ENCODE measurements at places on chromosomes 2 and 18.

GRCh38 chr2:60118061-60118460 lies 435.4 kb downstream of the BCL11A start:
- DNase-seq, result no peak

DNA sequence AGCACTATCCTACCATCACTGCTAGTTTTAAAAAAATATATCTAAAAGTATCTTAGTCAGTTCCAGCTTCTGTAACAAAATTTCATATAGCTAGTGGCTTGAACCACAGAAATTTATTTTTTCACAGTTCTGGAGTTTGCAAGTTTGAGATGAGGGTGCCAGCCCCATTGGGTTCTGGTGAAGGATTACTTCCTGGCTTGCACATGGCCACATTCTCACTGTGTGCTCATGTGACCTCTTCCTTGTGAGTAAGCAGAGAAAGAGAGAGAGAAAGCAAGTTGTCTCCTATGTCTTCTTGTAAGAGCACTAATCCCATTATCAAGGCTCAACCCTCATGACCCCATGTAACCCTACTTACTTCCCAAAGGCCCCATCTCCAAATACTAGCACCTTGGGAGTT lies 158.9 kb downstream of the DOK6 start:
- no peak for DNase-seq

- DNase-seq, result no peak
These were observed 162.7 kb downstream of the EIPR1 start for GRCh38 chr2:3214806-3215404.

DNA sequence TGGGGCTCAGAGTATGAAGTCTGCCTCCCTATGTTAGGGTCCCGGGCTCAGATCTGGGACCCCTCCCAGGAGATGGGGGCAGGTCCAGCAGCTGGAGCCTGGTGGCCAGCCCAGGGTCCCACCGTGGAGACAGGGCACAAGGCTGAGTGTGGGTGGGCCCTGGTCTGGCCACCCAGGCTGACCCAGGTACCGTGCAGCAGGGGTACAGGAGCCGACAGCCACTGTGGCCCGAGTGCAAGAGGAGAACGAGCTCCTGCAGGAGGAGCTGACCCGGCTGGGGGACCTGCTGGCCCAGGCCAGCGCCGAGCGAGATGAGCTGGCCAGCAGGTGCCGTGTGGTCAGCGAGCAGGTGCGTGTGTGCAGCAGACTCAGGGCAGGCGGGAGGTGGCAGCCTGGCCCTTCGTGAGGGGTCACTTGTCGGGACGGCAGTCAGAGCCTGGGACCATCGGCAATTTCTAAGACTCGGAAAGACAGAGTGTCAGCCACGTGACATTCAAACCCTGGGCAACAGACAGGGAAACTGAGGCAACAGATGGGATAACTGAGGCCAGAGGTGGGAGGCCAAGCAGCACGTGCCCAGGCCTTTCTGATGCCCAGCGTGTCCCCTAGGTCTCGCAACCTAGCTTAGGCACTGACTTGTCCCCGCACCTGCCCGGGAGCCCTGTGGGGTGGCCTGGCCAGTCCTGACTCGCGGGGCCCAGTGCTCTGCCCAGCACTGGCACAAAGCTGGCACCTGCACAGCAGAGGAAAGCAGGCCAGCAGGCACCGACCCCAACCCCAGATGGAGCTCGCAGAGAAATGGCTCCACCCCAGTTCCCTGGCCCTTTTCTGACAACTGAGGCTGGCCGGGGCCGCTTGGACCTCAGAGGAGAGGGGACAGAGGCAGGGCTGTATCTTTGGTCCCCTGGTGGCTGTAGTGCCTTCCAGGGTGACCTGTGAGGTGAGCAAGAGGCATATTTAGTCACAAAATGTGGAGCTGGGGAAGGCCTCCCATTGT lies 13.9 kb downstream of the CROCC2 start:
- DNase-seq, result no peak

DNA sequence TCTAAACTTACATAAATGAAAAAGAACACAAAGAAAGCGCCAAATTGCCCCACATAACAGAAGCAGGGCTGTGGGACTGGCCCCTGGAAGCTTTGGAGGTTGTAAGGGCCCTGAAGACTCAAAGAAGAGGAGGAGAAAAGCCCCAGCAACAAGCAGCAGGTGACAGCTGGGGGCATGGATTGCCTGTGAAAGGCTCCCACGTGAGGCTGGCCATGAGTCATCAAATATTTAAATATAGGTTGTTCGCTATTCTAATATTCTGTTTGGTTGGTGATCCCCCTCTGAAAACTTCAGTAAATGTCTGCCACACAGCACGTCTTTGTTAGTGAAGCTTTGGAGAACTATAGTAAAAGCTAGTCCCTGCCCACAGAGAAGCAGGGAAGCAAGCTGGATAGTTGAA lies 132.4 kb downstream of the MREG start:
- DNase-seq, result no peak

DNA sequence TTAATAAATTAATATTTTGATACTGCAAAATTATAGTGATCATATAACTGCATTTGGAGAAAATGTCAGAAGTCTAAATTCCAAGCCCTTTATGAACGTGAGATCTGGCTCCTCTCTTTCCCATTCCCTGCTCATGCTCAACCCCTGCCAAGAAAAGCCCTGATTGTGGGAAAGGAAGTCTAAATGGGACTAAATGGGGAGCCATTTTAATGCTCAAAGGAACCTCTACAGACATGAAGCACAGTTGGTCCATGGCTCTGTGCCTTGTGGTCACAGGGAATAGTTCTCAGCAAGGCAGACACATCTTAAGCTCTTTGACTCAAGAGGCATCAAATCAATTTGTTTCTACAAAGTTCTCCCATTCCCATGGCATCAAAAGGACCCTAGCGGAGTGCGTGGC lies 29.3 kb upstream of the INSIG2 start:
- no peak for DNase-seq

DNA sequence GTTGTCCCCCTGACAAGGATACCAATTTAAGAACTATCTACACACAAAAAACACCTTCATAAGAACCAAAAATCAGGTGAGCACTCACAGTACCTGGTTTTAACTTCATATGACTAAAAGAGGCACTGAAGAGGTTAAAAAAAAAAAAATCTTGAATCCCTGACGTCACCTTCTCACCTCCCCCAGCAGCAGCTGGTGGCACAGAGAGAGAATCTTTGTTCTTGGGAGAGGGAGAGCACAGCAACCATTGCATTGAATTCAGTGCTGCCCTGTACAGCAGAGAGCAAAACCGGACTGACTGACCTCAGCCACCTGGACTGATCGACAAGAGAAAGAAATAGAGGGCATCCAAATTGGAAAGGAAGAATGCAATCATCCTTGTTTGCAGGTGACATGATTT lies 566.0 kb downstream of the TMX3 start:
- DNase-seq, result no peak

DNA sequence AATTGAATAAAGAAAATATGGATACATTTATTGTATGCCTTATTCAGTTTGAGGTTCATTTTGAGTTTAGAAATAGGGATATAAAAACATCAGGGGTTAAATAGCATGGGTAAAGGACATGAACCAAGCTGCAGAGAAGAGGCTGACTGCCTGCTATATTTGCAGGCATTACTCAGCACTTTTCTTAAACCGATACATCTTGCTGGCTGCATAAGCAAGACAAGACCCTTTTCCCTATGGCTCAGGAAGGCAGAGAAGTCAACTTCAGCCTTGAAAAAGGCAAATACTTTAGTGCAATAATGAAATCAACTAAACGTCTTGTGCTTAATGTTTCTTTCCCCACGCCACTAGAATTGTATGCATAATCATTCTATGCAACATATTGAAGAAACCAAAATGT lies 36.4 kb downstream of the SCN1A start:
- DNase-seq, result no peak

GRCh38 chr2:119142824-119143223 lies 15.7 kb downstream of the C1QL2 start:
- no peak for DNase-seq

DNA sequence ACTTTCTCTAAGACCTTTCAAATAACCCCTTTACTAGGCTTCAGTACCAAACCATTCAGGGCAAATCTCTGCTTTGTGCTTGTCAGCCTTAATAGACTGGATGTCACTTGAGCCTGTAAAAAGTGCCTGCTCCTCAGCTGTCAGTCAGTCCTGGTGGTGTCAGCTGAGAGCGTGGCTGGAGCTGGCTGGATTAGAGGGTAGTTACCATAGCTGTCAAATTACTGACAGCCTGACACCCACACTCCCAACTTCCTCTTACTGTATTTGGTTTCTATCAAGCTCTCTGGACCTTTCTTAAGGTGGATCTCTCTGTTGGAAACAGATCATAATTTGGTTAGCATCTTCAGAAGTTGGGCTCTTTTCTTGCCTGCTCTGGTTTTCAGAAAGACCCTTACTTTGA lies 371.4 kb upstream of the ATP5MC3 start:
- DNase-seq, result no peak

GRCh38 chr2:209499069-209499468 lies 75.2 kb downstream of the MAP2 start:
- no peak for DNase-seq

DNA sequence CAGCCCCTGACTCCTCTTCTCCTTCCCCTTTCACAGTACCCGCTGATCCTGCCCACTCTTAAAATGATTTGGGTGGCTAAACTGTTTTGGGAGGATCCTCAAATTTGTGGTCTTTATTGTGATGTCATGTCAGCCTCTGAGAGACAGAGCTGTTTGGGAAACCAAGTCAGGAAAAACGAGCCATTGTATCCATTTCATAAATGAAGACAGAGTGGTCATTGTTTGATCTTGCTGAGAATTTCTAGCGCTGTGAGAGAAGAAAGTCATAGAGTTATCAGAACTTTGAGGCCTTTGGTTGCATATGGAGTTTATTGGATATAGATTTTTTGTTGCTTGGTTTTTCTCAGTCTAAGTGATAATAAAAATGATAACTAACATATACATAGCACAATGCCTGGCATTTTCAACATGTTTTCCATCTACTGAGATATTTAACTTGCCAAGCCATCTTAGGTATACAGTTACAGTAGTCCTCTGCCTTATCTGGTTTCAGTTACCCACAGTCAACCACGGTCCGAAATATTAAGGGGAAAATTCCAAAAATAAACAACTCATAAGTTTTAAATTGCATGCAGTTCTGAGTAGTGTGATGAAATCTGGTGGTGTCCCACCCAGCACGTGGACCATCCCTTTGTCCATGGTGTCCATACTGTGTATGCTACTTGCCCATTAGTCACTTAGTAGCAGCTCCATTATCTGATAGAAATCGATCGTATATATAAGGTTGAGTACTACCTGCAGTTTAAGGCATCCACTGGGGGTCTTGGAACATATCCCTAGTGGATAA lies 105.0 kb upstream of the RASGRP3 start:
- DNase-seq, result no peak

GRCh38 chr2:175599966-175600831 lies 401.9 kb downstream of the LNPK start:
- DNase-seq, result no peak

DNA sequence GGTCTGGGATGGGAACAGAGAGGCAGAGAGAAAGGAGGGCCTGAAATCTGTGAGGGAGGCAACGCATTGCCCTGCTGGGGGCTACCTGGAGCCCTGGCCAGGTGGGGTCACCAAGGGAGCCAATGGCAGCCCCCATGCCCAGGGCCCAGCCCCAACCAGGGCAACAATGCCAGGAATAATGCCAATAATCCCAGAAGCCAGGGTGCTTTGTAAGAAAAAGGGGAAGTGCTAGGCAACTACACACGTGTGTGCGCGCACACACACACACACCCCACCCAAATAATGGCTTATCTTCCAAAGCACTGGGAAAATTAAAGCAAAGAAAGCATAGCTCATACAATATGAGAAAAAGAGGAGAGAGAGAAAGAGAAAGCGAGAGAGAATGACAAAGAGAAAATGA lies 7.0 kb upstream of the CLEC4F start:
- DNase-seq, result no peak

DNA sequence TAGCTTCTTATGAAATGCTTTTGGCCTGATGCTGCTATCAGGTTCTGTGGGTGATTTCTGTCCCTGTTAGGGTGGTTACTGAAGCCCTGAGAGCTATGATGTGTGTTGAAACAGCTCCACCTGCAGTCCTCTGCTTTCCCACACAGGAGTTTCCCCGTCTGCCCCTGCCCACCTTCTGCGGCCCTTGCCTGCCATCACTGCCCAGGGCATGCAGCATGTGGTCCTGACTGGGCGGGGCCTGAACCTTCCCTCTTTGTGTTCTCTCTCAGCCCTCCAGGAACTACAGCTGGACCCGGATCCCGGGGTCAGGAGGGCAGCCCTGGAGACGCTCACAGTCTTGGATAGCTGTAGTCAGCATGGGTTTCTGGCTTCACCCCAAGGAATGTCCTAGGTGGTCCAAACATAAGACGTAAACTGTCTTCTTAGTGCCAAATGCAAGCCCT lies 21.4 kb downstream of the HJURP start:
- DNase-seq, result no peak

GRCh38 chr2:168748461-168748860 lies 54.0 kb upstream of the NOSTRIN start:
- no peak for DNase-seq

- no peak for DNase-seq
These were observed 676 bp downstream of the SH3BP4 start for GRCh38 chr2:234952270-234953115.

DNA sequence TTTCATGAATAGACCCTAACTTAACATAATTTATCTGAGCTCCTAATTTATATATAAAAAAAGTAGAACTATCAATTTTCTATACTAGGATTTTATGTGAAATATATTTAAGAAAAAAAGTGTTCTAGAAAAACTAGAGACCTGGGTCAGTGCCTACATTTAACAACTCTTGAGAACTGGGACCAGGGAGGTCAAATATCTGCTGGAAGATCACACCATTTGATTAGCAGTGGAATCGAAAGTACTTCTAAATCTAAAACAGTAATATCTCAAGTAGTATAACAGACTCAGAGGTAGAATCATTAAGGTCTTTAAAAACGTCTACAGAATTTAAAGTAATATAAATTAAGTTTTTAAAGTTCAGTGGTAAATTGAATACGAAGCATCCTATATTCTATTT lies 34.6 kb downstream of the PPP3R1 start:
- no peak for DNase-seq

- DNase-seq, result no peak
These were observed 75.0 kb downstream of the CTIF start for GRCh38 chr18:48613589-48614404.

GRCh38 chr2:135985826-135986393 lies 484 bp upstream of the DARS1 start:
- no peak for DNase-seq

Measured in stimulated activated CD4-positive, alpha-beta T cell treated with anti-CD3 and anti-CD28 coated beads, Interleukin-2, amount 100 ng/mL, for 48 hours (primary cell).